ENCODE measurements at places on chromosomes 2 and 18.

DNA sequence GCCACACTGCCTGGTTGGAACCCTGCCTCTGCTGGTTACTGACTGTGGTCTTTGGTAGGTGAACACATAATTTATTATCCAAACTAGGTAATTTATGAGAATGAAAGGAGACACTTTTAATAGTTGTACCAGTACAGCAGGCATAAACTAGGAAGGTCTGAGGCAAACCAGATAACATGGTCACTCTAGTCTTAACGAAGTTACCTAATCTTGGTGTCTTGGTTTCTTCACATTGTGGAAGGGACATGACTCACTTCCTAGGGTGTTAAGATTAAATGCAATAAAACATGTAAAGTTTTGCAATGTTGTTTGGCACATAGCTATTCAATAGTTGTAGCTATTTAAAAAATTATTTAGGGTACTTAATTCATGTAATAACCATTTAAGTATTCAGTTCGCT is 23.3 kb downstream of the SPTBN1 start:
- DNase-seq, result no peak

GRCh38 chr18:54787616-54788015 is 40.7 kb upstream of the RAB27B start:
- DNase-seq, result no peak

- no peak for DNase-seq
Measured at GRCh38 chr2:236526455-236527158, 43.0 kb upstream of the ACKR3 start.

GRCh38 chr2:160869411-160869810 is 290.8 kb upstream of the TANK start:
- peak; percentile 9 for DNase-seq

DNA sequence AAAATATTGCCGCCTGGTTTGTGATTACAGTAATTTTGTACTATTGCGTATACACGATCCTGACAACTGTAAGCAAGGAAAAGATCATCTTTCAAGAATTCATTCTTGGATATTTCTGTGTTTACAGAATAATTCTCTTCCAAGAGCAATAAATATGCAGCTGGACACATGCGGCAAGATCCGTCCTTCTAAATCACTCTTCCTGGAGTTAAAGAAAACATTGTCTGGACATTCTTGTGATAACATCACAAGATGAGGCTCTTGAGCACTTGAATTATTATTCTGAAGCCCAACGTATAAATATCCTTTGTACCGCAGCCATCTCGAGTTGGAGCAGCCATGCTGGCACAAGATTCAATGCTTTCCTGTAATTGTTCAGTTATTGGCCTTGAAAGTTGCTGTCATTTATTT is 9.9 kb downstream of the FHL2 start:
- no peak for DNase-seq

- no peak for DNase-seq
Measured at GRCh38 chr2:53827398-53828175, 32.2 kb downstream of the GPR75 start.

- no peak for DNase-seq
Measured at GRCh38 chr2:106816974-106817373, 69.0 kb downstream of the ST6GAL2 start.

- DNase-seq, result no peak
Measured at GRCh38 chr2:3503046-3503445, 16.3 kb downstream of the ADI1 start.

GRCh38 chr2:50958504-50958903 is 73.4 kb downstream of the NRXN1 start:
- no peak for DNase-seq

DNA sequence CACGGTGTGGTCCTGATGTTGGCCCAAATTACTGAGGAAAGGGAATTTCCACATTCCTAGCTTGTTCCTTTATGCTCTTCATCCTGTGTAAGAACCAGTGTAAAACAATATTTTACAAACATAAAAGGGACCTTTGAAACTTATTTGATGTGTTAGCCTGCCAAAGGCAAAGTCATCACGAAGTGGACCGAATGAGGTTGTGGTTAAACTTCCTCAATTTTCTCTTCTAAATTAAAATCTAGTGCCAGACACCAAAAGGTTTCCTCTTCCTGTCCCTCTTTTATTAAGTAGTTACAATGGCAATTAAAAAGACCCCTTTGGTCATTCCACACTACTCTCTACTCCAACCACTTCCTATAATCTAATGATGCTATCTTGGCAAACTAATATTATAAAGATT is 279.8 kb downstream of the AFF3 start:
- DNase-seq, result no peak

DNA sequence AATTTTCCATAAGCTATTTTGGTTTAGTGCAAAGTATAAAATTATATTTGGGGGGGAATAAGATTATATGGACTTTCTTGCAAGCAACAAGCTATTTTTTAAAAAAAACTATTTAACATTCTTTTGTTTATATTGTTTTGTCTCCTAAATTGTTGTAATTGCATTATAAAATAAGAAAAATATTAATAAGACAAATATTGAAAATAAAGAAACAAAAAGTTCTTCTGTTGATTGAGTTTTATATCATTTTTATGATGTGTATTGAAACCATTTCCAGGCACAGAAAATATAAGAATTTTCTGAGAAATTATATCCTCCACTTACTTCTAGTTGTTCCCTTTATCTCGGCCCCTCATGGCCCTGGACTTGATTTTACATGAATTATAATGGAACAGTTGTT is 3.7 kb downstream of the CCL20 start:
- no peak for DNase-seq

DNA sequence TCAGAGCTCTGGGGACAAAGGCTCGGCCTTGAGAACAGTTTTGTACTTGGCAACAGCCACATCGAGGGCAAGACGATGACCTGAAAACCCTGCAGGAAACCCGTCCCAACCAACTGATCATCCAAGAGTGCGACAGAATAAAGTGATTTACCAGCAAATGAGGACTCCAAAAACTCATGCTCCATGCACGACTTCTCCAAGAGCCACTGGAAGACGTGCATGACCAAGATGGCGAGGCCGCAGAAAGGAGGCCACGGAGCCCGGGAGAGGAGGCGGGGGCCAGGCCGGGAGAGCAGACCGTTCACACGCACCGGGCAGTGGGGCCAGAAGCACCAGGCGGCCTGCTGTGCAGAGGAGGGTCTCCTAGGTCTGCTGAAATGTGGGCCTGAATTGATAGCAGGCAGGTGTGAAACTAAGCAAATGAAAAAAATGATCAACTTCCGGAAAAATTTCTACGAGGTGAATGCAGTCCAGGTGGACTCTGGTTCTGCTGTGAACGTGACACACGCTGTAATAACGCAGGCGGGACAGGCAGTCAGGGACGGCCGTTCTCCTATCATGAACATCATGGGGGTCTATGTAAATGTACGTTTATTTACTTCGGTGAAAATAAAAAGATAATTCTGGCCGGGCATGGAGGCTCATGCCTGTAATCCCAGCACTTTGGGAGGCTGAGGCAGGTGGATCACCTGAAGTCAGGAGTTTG is 252.2 kb downstream of the HDAC4 start:
- DNase-seq, result no peak

GRCh38 chr2:165141601-165142354 is 62.1 kb downstream of the SCN3A start:
- DNase-seq, result no peak

DNA sequence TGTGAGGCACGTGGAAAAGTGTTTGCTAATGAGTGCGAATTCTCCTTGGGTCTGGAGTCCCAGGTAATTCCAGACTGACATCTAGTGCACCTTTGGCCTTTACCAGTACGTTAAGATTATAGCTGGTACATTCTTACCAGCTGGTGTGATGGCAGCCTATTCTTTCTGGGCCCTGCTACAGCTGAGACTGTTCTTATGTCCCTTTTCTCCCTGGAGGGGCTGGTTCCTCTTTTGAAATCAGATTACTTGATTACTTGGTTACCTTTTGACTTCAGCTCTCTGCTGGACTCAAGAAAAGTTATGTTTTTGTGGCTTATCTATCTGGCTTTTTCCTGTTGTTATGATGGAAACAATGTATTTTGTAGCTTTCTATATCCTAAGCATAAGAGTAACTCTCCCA is 14.5 kb downstream of the CABYR start:
- no peak for DNase-seq

DNA sequence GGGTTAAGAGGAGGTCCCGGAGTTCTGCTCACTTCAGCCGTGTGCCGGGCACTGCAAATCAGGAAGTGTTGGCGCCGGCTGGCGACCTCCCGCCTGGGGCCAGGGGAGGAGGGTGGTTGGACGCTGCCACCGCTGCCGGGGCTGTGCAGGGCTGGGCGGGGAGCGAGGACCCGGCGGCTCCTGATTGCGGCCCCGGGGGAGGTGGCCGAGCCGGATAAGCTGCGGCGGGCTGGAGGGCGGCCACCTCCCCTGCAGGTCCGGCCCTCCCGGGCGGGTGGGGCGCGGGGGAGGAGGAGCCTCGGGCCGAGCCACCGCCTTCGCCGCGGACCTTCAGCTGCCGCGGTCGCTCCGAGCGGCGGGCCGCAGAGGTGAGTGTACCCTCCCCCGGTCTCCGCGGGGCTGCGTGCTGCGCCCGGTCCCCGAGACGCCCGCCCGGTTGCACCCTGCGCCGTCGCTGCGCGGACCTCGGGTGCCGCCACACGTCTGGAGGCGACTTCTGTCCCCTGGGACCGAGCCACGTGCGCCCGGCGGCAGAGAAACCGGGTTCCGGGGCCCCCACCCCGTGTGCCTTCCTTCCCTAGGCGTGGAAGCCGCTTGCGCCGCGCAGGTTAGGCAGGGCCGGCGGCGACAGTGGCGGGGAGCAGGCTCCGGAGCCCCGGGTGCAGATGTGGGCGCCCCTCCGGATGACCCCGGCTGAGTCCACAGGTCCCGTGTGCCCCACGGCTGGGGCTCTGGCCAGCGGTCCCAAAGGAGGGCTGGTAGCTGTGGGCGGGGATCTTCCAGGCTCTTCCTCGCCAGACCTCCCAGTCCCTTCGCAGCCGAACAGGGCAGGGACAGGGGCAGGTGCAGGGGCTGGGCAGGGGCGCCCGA is at the start of gene STEAP3:
STEAP3 (plus strand) TSS at position 314 of the 870 bp plus-strand sequence. CDS start 7,179 bp downstream, outside the sequence.
- peak; percentile 77 for DNase-seq

- no peak for DNase-seq
Measured at GRCh38 chr18:47075098-47075883, 39.9 kb upstream of the ELOA2 start.

DNA sequence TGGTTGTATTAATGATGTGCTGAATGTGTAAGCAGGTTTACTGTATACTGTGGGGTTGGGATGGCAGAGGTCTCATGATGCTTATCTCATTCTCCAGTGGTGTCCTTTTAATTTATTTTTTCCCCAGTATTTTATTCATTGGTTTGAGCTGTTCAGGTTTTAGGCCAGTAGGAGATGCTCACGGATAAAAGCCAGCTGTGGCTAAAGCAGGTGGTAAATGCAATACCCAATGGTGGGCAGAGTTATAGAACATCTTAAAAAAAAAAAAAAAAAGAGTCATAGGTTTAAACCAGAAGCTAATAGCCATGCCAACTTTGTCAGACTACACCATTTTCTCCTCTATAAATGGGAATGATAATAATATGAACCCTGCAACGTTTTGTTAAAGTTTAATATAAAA is 57.8 kb upstream of the NEUROD1 start:
- no peak for DNase-seq

DNA sequence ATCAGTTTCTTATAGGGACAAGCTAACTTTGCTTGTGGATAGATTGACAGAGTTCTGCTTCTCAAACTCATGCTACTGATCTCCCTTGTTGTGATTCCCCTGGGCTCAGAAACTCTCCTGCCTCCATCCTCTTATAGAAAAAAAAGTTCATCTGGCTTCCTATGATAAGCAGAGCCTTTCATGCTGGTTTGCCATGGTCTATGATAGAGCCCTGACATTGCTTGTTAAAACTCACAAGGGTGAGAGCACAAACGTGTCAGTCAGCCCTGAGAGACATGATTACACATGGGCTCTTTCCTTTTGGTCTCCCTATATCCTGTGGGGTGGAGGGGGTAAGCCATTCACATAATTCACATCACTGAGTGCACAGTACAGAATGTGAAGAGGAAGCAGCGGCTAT is 121.8 kb downstream of the TDRD15 start:
- no peak for DNase-seq

DNA sequence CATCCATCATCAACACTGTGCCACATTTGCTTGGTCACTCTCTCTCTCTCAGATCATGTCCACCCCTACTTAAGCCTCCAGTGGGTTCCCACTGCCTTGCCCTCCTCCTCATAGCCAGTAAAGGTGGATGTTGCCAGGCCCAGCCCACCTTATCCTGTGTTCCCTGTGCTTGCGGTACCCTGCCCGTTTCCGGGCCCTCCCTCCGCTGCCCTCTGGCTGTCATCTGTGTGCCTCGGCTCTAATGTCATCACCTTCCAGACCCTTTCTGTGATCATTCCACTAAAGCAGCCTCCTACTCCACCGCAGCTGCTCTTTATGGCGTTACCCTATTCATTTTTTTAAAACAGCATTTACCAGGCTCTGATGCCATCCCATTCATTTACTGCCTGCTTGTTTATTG is 305.7 kb upstream of the SKOR2 start:
- DNase-seq, result no peak

- DNase-seq, result peak; percentile 59
Measured at GRCh38 chr2:112626604-112627059, 19.1 kb upstream of the SLC20A1 start.

DNA sequence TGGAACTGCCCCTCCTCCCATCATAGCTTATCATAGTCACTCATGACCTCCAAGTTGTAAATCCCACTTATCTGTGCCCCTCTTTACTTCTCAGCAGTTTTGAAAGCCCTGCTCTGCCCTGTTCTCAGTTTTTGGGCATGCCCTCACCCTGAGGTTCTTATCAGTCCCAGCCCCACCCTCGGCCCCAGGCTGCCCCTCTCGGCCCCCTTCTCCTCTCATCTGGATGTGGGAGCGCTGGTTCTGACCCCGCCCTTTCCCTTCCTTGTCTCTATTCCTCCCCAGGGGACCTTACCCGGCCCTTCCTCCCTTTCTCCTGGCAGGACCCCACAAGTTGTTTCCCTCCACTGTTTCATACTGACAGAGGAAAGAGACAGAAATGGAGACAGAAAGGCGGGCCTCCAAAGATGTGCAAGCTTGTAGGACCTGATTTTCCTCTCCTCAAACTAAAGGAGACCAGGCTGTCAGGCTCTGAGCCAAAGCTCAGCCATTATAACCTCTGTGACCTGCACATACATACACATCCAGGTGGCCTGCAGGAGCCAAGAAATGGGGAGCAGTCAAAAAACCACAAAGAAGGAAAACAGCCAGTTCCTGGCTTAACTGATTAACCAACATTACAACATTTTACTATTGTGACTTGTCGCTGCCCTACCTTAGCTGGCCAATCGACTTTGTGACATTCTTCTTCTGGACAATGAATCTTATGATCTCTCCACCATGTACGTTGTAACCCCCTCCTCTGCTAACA is 171.0 kb upstream of the HS6ST1 start:
- DNase-seq, result no peak

DNA sequence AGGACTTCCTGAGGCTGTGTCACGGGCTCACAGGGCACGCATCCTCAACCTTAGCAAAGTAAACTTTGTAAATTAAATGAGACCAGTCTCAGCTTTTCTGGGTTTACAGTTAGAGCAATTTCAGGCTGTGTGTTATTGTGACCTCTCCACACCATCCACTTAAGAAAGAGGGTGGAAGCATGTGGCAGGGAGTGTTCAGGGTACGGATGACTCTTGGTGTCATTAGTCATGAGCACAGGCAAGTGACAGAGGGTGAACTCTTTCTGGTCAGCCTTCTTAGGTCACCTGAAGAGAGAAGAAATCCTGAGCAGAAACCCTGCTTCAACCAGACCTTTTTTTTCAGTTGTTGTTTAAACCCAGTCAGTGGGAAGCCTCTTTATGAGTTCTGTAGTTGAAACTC is 207.9 kb downstream of the ICOS start:
- no peak for DNase-seq

- no peak for DNase-seq
Measured at GRCh38 chr2:120686511-120687168, 49.0 kb upstream of the GLI2 start.

Data from frontal cortex (tissue), 4 donors.